ENCODE measurements at places on chromosomes 12 and 14.

- DNase-seq = no peak
Measured at GRCh38 chr14:32825058-32825457, 113.6 kb upstream of the NPAS3 start.

DNA sequence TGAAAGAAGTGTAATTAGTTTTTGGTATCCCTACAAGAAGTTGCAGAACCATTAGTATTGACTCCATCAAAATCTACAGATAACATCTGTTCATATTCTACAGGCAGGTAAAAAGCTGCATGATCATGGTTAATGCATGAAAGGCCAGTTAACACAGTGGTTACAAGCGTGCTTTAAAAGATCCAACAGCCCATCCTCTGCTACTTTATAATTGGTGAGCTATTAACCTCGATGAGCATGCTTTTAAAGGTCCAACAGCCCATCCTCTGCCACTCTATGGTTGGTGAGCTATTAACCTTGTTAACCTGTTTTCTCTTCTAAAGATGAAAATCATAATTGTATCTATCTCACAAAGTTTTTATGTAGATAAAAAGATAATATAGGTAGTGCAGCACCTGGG, 289.3 kb downstream of the DUSP6 start:
- DNase-seq = no peak

- DNase-seq = no peak
Measured at GRCh38 chr12:59823567-59823966, 227.7 kb downstream of the SLC16A7 start.

- DNase-seq = no peak
Measured at GRCh38 chr12:127548123-127548553, 718.8 kb upstream of the TMEM132C start.

DNA sequence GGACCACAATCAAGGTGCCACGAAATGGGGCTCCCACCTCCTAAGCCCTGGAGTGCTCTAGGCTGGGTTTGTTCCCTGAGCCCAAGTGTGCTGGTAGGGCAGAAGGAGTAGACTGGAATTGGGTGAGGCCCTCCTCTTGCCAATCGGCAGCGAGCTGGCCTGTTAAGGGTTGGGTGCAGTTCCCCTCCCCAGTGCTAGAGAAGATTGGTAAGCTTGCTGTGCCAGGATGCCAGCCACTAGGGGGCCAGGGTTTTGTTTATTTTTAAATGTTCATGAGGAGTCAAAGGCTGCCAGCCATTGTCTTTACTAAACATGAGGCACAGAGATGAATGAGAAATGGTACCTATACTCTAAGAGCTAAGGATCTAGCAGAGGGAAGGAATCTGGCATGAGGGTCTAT, 79.7 kb downstream of the SPTB start:
- no peak for DNase-seq
